ENCODE measurements at places on chromosomes 5 and 9.
A peak's percentile ranks its signal among the peaks of the same experiment; 100 is the strongest.

DNA sequence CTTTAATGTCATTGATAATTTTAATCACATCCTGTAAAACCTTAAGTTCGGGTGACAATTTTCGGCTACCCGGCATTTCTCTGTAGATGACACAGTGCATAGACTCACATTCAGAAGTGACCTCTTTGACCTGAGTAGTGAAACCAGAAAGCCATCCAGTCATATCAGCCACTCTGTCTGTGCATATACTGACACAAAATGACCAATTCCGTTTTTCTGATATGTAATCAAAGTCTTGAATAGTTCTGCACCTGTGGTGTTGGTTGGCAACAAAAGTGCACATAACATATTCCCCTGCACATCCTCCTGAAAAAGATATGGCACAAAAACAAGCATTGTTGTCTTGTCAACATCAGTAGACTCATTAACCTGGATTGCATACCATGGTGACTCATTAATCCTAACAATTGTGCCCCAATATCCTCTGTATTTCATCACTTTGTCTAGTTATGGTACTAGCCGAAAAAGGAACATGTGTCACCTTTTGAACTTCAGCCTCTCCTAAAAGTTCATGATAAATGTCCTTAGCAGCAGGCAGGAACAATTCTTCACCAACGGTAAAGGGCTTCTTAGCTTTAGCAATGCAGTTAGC is 4.6 kb upstream of the HNRNPA0 start:
- DNase-seq, result no peak

GRCh38 chr5:96463091-96463490 is 30.0 kb upstream of the PCSK1 start:
- no peak for DNase-seq

DNA sequence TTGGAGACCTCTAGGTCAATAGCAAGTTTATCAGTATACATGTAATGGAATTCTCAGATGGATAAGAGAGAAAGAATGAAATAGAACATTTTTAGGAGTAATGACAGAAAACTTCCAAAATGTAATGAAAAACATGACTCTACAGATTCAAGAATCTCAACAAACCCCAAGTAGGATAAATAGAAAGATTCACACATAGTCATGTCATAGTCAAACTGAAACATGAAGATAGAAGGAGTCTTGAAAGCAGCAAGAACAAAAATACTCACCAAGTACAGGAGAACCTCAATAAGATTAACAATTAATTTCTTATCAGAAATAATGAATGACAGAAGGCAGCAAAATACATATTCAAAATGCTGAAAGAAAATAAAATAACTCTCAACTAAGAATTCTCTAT is 164.5 kb downstream of the SPATA31D1 start:
- DNase-seq, result no peak

DNA sequence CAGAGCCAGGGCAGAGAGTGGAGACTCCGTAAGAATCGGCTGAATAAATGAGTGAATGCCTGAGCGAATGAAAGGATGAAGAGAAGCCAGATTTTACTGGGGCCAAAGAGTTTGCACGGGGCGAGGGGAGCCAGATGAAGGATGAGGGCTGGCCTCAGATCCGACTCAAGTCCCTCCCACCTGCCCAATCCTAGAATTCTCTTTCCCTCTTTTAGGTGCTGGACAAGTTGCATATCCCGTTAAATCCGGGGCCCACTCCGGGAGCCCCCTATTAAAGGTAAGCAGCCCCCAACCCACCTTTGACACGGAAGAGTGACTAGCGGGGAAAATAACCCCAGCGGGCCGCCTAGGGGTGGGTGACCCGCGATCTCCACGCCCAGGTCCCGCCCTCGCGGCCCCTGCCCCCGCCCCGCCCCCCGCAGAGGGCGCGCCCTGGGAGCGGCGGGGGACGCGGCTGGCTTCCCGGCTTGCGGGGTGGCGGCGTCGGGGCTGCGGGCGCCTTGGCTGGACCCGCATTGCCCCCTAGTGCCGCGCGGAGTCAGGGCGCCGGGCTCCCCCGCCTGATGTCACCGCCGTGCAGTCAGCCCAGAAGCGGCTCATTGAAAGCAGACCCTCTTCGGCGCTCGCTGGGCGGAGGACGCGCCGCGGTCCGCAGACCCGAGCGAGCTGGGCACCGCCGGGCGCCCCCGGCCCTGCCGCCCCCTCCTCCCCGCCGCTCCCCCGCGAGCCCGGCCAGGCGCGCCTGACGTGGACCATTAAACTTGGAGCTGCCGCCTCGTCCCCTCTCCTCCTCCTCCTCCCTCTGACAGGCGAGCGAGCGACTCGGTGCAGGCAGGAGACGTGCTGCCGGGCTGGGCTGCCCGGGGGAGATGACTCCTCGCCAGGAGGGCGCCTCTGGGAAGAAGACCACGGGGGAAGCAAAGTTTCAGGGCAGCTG is at the start of gene ADRA1B:
Gene ADRA1B (plus strand): TSS at position 579 of the 937 bp plus-strand sequence. CDS start 424 bp downstream, outside the sequence.
- peak; percentile 11 for DNase-seq

DNA sequence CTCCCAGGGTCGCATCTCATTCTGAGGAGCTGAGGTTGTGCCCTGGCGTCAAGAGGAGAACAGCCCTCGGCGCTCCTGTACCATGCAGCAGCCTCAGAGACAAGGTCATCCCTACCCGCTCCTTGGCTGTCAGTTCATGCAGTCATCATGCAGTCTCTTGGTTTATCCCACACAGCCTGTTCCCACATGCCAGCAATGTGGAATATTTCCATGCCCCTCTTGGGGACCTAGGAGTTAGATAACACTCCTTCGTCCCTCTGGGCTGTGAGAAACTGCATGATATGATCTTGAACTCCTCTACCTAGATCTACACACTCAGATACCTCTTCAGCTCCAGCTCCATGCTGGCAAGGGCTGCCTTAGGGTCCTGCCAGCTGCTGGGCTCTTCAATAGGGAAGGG is 97.6 kb downstream of the BOD1 start:
- DNase-seq, result no peak

GRCh38 chr9:91750343-91750742 is 199.7 kb downstream of the ROR2 start:
- DNase-seq, result no peak

DNA sequence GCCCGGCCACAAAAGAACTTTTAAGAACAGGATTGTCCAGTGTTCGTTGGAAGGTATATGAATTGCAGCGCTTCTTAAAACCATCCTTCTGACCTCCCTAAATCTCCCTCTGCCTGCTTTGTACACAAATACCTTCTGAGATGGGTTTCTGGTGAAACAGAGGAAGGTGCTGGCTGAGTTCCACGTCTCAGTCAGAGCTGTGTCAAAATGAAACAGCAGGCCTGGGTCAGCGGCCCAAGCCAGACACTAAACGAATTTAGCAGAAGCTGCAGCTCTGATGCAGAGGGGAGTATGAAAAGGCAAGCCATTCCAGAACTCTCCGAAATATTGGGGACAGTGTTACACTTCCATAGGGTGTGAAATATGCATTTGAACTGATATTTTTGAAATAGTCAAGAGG is 37.8 kb upstream of the CRB2 start:
- DNase-seq, result no peak

- no peak for DNase-seq
Measured at GRCh38 chr5:179778591-179778990, 15.2 kb upstream of the LTC4S start.

- no peak for DNase-seq
Measured at GRCh38 chr5:139862313-139862712, 66.7 kb downstream of the PSD2 start.

DNA sequence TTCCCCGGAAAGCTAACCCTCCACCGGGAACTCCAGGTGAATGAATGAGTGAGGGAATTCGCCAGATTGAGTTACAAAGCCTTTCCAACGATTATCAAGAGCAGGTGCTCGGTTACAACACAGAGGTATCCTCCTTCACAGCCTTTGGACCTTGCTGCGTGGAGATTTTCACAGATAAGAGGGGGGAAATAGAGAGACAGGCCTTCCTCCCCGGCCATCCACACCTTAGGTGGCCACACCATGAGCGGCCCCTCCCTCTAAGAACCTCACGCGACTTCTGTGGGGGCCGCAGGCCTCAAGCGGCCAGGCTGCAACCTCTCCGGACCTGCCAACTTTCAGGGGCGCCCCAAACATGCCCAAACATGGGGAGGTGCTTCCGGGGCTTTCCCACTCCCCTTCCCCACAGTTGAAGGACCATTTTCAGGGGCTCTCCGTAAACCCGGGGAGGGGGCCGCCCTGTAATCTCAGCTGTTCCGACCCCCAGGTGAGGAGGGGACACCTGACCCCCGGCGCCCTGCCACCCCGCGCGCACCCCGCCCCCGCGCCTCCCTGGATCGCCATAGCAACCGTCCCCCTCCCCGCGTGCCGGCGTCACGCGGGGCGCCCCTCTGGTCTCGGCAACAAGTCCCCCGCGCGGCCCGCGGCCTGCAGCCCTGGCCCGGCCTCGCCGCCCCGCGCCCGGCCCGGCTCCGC is 603 bp downstream of the DENND1A start:
- no peak for DNase-seq

GRCh38 chr5:129601576-129601975 is 141.5 kb downstream of the ADAMTS19 start:
- DNase-seq, result no peak

- DNase-seq, result no peak
Measured at GRCh38 chr9:134438195-134438788, 112.0 kb downstream of the RXRA start.

- DNase-seq, result no peak
Measured at GRCh38 chr9:80285326-80285725, 713.6 kb downstream of the TLE4 start.

GRCh38 chr9:70951749-70952727 is 169.4 kb downstream of the TRPM3 start:
- DNase-seq, result no peak

- no peak for DNase-seq
Measured at GRCh38 chr5:114419959-114420358, 58.1 kb downstream of the KCNN2 start.

GRCh38 chr5:59833448-59833847 is 60.1 kb downstream of the PDE4D start:
- DNase-seq, result no peak

DNA sequence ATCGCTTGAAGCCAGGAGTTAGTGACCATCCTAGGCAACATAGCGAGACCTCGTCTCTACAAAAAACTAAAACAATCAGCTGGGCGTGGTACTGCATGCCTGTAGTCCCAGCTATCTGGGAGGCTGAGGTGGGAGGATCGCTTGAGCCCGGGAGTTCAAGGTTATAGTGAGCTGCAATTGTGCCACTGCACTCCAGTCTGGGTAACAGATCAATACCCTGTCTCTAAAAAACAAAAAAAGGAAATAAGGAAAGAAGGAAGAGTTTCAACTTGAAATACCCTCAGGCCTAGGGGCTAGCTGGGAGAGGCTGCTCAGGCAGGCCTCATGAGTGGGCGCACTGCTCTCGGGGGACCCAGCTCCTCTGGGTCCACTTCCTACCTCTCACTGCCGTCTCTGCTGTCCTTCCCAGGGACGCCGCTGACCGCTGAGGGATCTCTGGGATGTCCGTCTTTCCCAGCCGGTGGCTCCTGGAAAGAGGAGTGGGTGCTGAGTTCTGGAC is 56.4 kb downstream of the PRRT1B start:
- DNase-seq, result no peak

DNA sequence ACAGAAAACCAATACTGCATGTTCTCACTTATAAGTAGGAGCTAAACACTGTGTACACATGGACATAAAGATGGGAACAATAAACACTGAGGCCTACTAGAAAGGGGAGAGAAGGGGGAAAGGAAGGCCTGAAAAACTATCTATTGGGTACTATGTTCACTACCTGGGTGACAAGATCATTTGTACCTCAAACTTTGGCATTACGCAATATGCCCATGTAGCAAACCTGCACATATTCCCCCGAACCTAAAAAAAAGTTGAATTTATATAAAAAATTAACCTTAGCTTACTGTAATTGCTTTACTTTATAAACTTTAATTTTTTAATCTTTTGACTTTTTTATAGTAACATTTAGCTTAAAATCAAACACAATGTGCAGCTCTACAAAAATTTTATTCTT is 237.6 kb upstream of the ATP10B start:
- no peak for DNase-seq

GRCh38 chr5:112977440-112977861 is 853 bp downstream of the DCP2 start:
- no peak for DNase-seq

GRCh38 chr9:13144166-13144775 is 135.2 kb downstream of the MPDZ start:
- no peak for DNase-seq

DNA sequence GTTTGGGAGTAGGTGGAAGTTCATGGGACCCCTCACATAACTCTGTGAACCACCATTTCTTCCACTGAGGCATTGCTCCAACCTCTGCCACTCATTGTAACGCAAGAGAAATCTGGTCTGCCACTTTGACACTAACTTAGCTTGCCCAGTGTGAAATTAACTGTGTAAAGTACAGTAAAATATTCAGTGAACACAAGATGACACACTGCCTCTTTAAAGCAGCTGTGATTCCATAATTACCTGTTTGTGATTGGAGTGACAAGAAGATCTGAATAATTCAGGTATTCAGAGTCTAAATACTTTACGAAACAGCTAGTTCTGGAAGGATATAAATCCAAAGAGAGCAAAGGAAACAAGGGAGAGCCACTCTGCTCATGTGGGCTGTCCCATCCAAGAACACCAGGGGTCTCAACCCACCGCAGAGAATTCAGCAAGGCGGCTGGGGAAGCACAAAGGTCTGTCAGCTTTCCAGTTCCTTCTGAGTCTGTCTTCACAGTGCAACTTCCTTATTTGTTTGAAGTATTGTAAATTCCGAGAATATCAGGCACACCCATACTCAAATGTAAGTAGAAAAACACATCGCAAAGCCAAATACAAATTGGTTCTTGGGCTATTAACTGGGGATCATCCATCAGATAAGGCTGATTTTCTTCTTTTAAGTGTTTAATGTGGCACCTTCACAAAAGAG is 86.9 kb downstream of the GNAQ start:
- DNase-seq, result peak; percentile 76

- DNase-seq, result no peak
Measured at GRCh38 chr9:111527347-111527746, 2.4 kb downstream of the ZNF483 start.

- no peak for DNase-seq
Measured at GRCh38 chr5:34511915-34512314, 144.2 kb upstream of the RAI14 start.

DNA sequence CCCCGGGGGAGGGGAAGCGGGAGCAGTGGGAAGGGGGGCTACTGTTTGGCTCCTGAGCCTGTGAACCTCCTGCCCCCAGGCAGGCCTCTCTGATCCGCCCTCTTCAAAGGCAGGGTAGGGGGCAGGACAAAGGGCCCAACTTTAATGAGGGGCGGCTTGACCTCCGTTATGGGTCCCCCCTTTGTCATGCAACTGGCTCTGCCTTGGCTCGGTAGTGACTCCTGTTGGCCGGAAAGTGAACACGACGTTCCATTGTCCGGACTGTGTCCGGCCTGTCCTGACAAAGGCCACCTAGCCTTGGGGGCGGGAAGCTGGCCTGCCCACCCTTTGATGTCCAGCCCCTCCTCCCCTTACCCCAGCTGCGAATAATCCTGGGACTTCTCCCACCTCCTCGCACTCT is 1.3 kb downstream of the CDX1 start:
- DNase-seq, result no peak

All from bone marrow (tissue), 2 donors.